ENCODE measurements at places on chromosomes 7 and 10.

GRCh38 chr7:123494193-123494796 lies 40.1 kb downstream of the IQUB start:
- DNase-seq = peak; percentile 54

- no peak for DNase-seq
Observed at GRCh38 chr7:1545417-1546246, 10.4 kb downstream of the TMEM184A start.

DNA sequence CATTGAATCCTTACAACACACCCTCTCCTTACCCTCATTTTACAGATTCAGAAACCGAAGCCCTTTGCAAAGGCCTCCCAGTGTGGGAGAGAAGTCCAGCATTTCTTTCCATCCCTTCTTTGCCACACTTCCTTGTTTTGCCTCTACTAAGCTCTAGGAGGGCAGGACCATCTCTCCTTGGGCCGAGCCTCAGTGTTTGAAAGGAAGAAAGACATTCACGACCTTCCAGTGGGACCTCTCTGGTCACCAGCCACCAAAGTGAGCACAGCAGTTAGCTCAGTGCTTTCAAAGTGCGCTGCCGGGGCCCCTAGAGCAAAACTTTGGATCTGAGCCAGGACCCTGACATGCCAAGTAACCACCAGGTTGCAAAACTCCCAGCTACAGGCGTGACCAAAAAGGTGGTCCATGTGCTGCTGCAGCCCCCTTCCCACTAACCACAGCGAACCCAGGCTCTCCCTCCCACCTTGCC lies 12.4 kb downstream of the CTBP2 start:
- DNase-seq = no peak

GRCh38 chr7:15780271-15780670 lies 93.8 kb upstream of the MEOX2 start:
- no peak for DNase-seq

DNA sequence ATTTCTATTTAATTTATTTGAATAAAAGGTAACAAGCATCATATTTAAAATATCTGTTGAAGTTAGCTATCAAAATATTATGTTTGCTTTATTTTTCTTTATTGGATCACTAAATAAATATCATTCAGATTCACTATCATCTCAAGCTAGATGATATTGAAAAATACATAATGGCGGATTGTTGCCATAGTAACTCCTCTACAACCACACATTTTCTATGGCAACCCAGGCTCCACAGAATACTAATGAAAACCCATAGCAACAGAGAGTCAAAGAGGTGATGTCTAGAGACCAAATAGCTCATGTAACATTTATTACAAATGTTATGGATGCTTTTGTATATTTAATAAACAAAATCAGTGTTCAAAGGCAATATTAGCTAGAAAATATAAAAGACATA lies 148.9 kb upstream of the CDK1 start:
- peak; percentile 41 for DNase-seq

DNA sequence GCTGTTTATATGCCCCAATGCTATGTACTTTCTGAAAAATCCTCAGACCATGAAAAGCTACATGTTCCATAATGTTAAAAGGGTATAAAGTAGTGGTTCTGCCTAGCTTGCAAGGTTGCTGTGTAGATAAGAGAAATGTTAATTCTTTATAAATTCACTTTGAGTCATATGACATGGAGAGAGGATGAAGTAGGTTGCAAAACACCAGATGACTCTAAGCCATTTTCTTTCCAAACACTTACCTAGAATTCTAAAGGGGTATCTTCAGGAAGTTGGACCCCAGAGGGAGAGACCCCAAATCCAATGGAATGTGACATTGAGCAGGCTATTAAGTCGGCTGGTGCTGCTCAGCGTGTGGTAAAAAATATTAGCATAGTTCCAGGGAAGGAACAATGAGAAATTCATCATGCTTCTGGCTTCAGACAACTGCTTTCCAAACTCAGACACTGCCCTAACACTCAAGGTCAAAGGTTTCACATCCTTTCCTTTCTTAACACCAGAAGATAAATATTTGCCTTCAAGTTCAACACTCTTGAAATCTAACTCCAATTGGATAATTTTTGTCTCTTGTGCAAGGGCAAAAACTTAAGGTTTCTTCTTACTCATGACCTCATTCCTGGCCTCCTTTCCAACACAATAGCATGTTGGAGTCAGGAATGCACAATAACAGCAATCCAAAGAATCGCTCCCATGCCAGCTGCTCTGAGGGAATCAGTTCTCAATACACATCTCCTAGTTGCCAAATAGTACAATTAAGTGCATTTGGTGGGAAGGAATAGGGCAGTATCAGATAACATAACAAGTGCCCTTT lies 100.7 kb upstream of the AFAP1L2 start:
- DNase-seq = no peak

- DNase-seq = no peak
Observed at GRCh38 chr7:96837593-96837992, 127.9 kb upstream of the SEM1 start.

DNA sequence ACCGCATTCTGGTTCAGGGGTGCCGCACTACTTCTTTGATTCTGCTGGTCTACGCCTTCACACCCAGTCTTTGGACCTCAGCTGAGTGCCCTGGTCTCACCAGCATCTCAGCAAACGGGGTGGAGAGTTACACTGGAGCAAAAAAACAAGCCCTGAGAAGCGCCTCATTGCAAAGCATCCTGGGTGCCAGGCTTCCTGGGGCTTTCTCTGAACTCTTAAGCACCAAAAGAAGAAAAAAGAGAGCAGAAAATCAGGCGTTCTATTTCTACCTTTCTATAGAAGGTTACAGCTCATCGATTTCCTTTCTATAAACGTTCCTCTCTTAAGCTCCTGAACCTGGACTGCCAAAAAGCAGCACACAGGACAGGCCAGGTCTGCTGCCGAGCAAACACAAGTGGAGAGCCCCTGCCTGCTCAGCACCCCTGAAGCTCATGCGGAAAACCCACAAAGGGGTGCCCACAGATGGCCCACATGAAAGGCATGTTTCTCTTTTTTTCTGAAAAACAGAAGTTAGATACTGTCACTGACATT lies 217.9 kb downstream of the SFMBT2 start:
- DNase-seq = no peak

GRCh38 chr10:51877636-51878035 lies 178.2 kb upstream of the CSTF2T start:
- DNase-seq = no peak

DNA sequence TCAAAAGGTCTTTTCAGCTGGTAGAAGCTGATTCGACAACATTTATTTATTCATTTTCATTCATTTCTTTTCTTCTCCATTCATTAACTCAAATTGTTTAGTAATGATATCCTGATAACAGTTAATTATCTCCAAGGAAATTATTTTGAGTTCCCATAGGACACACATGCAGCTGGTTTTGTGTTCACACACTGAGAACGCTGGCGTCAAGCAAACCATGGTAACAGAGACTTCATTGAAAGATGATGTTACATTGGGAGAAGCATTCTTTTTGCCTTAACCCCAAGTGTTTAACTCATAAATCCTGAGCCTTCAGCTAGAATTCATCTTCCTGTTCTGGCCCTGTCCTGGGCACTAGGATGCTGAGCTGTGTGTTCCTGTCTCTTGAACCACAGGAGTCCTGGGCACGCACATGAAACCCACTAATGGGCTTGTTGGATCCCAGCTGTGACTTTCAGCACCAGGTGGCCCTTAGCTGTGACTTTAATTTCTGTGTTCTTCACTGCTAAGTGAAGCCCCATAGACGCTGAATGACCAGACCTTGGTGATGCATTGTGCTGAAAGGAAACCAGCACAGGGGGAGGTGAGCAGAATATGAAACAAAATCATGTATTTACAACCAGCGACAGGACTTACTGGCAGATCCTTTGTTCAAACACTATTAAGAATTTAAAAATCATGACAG lies 121.5 kb upstream of the PRSS58 start:
- DNase-seq = no peak

DNA sequence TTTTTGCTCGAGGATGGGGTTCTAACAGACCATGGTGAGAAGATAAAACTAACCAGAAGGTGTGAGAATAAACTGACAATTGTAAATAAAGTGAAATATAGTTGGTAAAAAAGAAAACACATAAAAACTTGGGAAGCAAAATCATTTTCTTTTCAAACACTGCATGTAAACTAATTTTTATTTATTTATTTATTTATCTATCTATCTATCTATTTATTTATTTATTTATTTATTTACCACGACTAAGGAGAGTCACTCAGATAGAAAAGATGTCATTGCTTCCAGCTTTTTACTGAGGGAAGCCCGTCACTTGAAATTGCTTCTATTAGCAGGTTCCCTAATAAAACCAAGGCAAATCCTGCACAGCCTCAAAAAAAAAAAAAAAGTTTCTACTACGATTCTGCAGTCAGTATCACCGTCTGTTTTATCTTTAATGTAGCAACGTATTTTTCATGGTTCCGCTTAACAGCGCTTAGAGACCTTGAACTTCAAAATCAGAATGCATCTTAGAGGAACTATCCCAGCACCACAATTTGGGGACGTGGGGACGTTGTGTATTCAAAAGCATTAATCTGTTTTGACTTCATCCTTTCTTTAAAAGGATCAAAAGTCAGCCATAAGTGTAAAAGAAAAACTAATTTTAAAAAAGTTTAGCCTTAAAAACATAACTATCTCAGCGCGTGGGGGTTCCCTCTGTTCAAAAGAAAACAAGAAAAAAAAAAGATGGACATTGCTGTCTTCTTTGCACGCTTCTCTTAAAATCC lies 33.3 kb upstream of the EBLN1 start:
- peak; percentile 37 for DNase-seq

- DNase-seq = peak; percentile 86
Observed at GRCh38 chr7:51123322-51124019, 193.1 kb downstream of the COBL start.

- peak; percentile 91 for DNase-seq
Observed at GRCh38 chr10:89207181-89207800, at the start of gene CH25H. CH25H (minus strand) TSS chr10:89207317; CDS start chr10:89207292, 25 bp downstream.

DNA sequence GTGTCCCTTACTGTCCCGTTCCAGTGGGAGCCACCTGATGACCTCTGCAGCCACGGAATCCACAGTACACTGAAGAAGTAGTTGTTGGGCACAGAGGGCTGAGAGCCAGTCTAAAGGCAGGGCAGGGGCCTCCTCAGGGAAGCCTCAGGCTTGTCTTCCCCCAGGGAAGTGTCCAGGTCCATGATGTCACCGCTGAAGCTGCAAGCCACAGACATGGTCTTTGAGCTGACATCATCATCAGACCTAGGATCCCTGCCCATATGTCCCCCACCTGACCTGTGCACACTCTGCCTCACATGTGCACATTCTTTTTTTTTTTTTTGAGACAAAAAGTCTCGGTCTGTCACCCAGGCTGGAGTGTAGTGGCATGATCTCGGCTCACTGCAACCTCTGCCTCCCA lies 38.4 kb upstream of the ELFN1 start:
- no peak for DNase-seq

GRCh38 chr7:108079276-108079647 lies 50.9 kb downstream of the LAMB4 start:
- no peak for DNase-seq

- no peak for DNase-seq
Observed at GRCh38 chr10:69125554-69125953, 1.6 kb downstream of the VPS26A start.

GRCh38 chr7:107614425-107614824 lies 34.4 kb downstream of the BCAP29 start:
- no peak for DNase-seq

DNA sequence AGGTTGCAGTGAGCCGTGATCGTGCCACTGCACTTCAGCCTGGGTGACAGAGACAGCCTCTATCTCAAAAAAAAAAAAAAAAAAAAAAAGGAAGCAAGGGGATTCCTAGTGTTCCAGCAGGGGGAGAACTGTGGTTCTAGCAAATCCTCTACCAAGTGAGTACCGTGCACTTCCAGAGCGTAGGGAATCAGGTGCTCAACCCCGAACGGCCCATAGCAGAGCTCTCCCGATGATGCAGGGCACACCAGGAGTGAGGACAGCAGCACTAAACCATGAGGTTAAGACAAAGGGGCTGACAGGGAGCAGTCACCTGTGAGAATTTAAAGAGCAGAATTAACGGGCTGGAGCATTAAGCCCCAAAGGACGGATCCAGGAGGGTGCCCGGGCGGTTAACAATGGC lies 173.6 kb downstream of the PTPRN2 start:
- DNase-seq = peak; percentile 34

- no peak for DNase-seq
Observed at GRCh38 chr10:33183655-33184054, 150.8 kb downstream of the NRP1 start.

- DNase-seq = peak; percentile 92
Observed at GRCh38 chr7:95608359-95609173, 12.2 kb upstream of the PDK4 start.

- DNase-seq = no peak
Observed at GRCh38 chr10:17216901-17217395, 11.1 kb upstream of the VIM start.

Measured in Ammon's horn (tissue), 1 donor.